ENCODE measurements at places on chromosomes 4 and X.

- no peak for DNase-seq
Measured at GRCh38 chr4:17027495-17027894, 129.1 kb upstream of the LDB2 start.

- no peak for DNase-seq
Measured at GRCh38 chrX:44742480-44743155, 101.2 kb upstream of the DUSP21 start.

DNA sequence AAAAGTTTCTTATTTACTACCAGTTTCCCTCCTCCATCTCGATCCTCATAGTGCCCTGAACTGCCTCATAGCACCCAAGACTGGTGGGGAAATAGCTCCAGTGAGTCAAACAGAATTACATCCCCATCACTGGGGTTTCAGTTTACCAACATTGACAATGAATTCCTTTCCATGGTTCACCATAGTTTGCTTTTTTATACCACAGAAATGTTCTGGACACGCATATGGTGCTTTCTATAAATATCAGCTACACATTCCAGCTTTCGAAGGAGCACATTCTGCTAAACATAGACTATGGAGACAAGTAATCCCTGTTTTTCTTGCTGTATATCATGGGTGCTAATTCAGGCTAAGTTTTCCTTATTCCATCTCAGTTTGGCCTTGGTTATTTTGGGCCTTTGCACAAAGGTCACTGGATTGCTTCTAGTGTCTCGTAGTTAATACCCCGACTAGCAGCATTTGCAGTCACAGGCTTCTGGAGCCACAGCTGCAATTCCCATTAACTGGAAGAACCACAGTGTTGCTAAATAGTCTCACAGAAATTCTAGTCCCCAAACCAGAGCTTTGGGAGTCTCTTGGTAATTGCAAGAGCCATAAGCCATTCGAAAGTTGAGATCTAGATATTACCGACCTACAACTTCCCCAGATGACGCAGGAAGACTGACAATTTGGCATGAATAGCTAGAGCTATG lies 53.4 kb upstream of the TRPC3 start:
- no peak for DNase-seq

DNA sequence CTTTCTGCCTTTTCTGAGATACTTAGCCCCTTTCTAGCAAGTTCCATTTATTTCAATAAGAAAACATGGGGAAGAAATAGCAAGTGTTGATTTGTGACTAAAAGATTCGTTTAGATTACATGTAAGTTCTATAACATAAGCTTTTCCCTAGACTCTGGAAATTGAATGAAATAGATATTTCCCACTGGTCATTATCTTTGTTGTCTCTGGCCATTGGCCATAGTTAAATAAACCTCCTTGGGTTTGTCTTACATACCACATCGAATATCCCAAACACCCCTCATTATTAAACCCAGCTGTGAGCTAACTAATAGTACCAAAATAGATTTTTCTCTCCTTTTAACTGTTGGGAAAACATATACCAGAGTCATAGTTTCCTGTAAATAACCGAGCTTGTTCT lies 534.8 kb downstream of the IQCM start:
- no peak for DNase-seq

GRCh38 chr4:88219099-88219498 lies 60.7 kb upstream of the ABCG2 start:
- no peak for DNase-seq
